ENCODE measurements at places on chromosomes 5 and 9.
A peak's percentile ranks its signal among the peaks of the same experiment; 100 is the strongest.

- DNase-seq = no peak
Observed at GRCh38 chr5:159605585-159605984, 275.3 kb upstream of the IL12B start.

GRCh38 chr9:121564504-121565260, 65.0 kb upstream of the GGTA1 start:
- DNase-seq = no peak

GRCh38 chr5:143143973-143144372, 259.5 kb downstream of the NR3C1 start:
- DNase-seq = no peak

GRCh38 chr5:65768723-65769346, 46.8 kb downstream of the NLN start:
- DNase-seq = no peak

- DNase-seq = no peak
Observed at GRCh38 chr5:56849671-56850070, 34.3 kb downstream of the MAP3K1 start.

- DNase-seq = no peak
Observed at GRCh38 chr5:139925216-139925562, 117.9 kb downstream of the NRG2 start.

GRCh38 chr5:85375525-85375924, 990.8 kb upstream of the EDIL3 start:
- no peak for DNase-seq

GRCh38 chr9:125106285-125106893, 36.9 kb downstream of the SCAI start:
- DNase-seq = no peak

DNA sequence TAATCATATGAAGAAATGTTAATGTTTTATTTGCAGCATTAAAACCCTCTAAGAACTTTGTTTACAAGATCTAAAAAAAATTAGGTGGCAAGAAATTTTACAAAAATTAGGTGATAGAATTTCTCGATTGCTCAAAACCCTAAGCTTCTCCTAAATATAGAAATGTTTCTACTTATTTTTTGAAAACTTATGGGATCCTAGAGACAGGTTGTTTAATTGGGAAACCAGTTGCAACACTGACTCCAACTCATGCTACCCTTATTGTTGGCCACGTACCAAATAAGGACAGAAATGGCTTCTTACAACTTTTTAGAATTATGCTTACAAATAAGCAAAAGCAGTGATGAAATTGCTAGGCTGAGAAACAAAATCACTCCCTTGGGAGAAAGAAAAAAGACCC, 531.1 kb downstream of the PDE4D start:
- DNase-seq = no peak

DNA sequence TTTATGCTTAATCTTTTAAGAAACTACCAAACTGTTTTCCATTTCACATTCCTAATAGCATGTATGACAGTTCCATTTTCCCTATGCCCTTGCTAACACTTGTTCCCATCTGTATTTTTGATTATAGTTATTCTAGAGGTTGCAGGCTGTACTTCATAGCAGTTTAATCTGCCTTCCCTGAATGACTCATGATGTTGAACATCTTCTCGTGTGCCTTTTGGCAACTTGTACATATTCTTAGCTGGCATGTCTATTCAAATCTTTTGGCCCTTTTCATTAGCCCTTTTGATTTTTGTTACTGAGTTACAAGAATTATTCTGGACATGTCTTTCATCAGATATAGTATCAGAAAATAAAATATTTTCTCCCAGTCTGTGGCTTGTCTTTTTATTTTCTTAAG, 320.3 kb downstream of the DIRAS2 start:
- DNase-seq = no peak

- DNase-seq = no peak
Observed at GRCh38 chr5:128913551-128913950, 51.7 kb upstream of the SLC27A6 start.

GRCh38 chr9:98877311-98877710, 66.4 kb upstream of the COL15A1 start:
- no peak for DNase-seq

GRCh38 chr9:20302197-20302596, 320.1 kb downstream of the MLLT3 start:
- DNase-seq = no peak

DNA sequence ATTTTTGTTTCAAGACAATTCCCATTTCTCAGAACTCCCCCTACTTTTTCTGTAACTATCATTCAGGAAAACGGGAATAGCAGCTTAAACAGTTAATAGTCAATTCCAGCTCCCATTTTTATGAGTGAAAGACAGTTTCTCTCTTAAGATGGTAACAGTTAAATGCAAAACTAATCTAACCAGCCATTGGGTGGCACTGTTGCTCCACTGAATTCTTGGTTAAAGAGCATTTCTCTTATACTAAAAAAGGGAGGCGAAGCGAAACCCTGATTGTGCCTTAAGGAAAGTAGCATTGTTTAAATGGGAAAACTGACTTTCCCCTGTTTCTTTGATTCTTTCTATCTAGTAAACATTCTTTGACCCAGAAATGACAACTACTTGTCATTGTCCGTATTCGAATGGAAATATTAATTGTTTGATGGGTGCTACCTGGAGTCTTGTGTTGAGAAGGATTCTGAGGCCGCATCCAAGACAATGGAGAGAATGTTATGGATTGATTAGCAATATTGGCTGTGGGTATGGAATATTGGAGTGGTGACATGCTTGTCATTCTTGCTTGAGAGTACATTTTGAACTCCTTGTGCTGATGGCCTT, 507.8 kb downstream of the MAT2B start:
- no peak for DNase-seq

GRCh38 chr9:19286634-19287188, 56.2 kb downstream of the DENND4C start:
- DNase-seq = no peak

- no peak for DNase-seq
Observed at GRCh38 chr5:72152545-72152944, 45.3 kb downstream of the MAP1B start.

- DNase-seq = no peak
Observed at GRCh38 chr5:124365361-124365801, 381.1 kb downstream of the ZNF608 start.

GRCh38 chr5:134905246-134905996, 490 bp downstream of the PCBD2 start:
- DNase-seq = peak; percentile 38

GRCh38 chr5:65026816-65027548, 258.3 kb downstream of the CWC27 start:
- DNase-seq = no peak

DNA sequence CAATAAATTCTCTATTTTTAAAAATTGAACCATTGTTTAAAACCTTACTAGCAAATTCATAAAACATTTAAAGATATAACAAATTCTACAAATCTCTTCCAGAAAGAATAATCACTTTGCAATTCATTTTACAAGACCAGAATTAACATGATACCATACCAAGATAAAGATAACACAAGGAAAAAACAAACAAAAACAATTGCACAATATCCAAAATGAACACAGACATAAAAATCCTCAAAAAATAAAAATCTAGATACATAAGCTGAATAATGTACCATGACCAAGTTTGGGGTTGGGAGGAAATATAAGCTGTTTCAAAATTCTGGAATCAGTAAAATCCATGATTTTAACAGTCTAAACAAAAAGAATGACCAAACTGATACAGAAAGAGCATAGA, 11.1 kb downstream of the CCNG1 start:
- no peak for DNase-seq
